ENCODE measurements at places on chromosomes 6 and 20.

- peak; percentile 15 for DNase-seq
Observed at GRCh38 chr6:126015863-126016262, 29.5 kb downstream of the TRMT11 start.

DNA sequence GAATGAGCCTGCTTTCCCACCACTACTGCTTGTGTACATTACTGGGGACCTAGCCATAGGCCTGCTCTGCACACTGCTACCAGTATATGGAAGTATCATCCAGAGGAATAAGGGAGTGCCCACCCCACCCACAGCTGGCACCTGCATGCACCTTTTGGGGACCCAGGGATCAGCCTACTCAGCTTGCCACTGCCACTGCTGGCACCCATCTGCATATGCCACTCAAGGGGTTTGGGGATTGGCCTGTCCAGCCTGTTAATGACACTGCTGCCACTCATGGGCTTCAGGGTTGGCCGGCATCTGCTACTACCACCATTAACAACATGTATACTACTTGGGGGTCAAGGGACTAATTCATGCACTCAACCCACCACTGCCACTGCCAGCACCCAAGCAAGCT is 832.1 kb downstream of the PHF3 start:
- no peak for DNase-seq

- DNase-seq = no peak
Observed at GRCh38 chr6:157563611-157564284, 182.8 kb downstream of the ZDHHC14 start.

DNA sequence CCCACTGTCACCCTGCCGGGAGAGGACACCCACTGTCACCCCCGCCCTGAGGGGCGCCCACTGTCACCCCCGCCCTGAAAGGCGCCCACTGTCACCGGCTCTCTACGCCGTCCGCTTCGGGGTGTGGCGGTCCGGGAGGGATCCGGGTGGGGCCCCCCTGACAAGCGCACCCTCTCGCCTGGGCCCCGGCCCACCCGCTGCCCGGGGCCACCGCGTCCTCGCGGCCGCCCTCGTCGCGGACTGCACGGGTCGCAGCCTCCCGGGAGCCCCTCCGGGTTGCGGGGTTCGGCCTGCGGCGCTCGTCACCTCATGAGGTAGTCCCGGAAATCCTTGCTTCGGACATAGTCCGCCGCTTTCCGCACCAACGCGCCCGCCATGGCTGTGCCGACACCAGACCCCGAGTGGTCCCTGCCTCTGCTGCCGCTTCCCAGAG is 224 bp downstream of the MPC1 start:
- no peak for DNase-seq

DNA sequence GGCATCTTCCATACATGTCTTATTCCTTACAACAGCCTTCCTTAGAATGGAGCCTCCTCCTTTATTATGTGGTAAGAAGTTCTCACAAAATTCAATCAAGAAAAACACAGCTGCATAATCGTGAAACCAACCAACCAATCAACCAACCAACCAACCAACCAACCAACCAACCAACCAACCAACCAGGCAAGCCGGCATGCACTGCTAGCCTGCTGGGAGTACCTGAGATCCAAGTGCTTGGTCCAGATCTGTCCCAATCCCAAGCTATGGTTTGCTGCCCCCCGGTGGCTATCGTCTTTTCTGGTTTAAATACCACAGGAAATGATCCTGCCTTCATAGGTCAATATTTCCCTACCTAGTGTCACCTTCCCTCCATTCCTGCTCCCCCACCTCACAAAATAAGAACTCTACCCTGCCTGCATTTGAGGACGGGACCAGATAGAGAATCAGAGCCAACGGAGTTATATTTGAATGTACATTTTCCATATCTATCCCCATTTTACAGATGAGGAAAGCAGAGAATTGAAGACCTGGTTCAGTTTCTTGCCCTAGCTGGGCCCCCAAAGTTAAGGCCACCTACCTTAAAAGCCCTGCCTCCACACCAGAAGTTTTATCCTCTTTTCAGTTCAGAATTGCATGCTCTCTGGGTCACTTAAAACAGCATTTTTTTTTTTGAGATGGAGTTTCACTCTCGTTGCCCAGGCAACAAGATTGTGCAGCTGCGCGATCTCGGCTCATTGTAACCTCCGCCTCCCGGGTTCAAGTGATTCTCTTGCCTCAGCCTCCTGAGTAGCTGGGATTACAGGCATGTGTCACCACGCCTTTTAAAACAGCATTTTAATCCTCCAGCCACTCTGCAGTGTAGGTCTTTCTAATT is 27.1 kb downstream of the RAB44 start:
- peak; percentile 55 for DNase-seq

DNA sequence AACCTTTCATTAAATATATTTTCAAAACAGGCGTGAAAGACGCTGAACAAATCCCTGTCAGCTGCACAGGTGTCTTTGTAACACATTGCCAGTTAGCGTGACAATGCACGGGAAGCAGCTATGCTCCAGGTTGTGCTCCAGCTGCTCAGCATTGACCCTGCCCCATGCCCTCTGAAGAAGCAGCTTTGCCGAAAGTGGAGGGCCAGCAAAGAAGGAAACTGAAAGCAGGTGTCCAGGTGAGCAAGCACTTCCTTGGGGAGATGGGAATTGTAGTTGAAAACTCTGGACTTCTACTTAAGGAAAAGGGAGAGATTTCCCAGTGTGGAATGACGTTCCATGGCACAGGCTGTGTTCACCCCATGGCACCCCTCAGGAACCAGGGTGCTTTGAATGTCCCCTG is 125.7 kb downstream of the TTLL2 start:
- no peak for DNase-seq
